Sciatic nerve (tissue), 2 donors: ENCODE measurements at places on chromosomes 1 and 21. TPM values are rescaled to one million over a fixed set of nuclear protein-coding genes. Genes with fewer than 3 reads are reported as not detected.

DNA sequence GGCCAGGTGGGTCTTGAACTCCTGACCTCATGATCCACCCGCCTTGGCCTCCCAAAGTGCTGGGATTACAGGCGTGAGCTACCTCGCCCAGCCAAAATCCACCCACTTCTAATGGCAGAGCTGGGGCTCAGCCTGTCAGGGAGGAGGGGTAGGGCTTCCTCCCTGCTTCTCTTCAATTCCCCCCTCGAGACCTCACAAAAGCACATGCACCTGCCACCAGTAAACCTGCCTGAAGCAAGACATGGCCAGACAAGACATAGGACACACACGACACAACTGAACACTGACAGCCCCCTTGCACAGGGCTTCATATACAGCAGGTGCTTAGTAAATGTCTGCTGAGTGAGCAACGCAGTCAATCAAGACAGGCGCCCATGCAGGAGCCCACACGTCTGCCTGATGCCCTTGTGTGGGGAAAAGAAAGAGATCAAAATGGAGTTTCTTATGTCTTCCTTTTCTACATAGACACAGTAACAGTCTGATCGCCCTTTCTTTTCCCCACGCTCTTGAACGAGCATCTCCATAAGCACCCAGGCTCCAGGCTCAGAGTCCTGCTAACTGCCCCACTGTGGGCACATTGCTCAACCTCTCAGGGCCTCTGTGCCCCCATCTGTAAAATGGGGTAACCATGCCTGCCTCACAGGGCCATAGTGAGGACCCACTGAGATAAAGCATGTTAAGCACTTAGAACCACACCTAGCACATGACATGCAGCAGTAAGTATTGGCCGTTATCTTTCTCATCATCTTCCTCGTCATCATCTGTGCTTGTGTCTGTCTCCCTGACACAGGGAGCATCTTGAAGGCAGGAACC is 8.8 kb downstream of the SDC3 start:
- DNase-seq = no peak

Gene VWA5B1
- total RNA-seq = not detected

DNA sequence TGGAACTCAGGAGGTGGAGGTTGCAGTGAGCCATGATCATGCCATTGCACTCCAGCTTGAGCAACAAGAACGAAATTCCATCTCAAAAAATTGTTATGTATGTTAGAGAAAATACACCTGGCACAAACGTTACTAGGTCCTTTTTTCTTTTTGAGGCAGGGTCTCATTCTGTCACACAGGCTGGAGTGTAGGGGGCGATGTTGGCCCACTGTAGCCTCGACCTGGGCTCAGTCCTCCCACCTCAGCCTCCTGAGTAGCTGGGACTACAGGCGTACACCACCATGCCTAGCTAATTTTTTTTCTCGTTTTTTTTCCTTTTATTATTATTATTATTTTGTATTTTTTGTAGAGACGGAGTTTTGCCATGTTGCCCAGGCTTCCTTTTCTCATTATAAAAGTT is 4.4 kb downstream of the HAX1 start:
- no peak for DNase-seq

DNA sequence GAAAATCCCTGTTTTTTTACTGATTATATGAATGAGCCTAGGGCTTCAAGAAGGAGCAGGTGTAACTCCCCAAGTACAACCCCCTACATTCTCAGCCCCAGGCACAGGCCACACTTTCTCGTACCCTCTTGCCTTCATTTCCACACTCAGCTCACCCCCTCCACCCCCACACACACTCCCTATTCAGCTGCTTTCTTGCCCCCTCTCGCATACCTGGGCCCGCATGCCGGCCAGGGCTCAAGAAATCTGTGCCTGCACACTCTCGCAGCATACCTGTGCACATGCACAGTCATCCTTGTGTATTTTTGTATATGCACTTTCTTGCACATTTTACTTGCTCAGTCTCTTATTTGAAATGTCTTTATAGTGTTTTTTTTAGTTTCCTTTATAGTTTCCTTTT is 2.0 kb downstream of the PTPRF start:
- no peak for DNase-seq

Gene BTBD19
- 35.0 TPM for total RNA-seq

- DNase-seq = no peak
Measured at GRCh38 chr21:25054689-25055088, 552.6 kb downstream of the MRPL39 start.
